ENCODE measurements at places on chromosomes 11 and 22.

DNA sequence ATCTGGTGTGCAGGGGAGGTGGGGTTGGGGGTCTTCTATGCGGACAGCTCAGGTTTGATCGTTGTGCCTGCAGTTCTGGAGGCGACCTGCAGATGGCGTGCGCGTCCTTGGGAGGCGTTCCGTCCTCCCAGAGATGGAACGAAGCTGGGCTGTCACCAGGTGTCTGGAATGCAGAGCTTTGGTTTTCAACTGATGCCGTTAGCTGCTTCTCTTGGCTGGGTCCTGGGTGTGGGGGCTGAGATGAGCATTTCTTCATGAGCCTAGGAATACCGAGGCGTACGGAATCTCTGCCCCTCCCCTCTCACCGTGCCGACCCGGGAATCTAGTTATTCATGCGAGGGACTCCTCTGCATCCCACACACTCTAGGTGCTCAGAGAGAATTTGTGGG, 98.6 kb downstream of the CEP164 start:
- peak; percentile 13 for DNase-seq

- DNase-seq, result no peak
These were observed 287.0 kb downstream of the FAT3 start for GRCh38 chr11:92511522-92512203.

DNA sequence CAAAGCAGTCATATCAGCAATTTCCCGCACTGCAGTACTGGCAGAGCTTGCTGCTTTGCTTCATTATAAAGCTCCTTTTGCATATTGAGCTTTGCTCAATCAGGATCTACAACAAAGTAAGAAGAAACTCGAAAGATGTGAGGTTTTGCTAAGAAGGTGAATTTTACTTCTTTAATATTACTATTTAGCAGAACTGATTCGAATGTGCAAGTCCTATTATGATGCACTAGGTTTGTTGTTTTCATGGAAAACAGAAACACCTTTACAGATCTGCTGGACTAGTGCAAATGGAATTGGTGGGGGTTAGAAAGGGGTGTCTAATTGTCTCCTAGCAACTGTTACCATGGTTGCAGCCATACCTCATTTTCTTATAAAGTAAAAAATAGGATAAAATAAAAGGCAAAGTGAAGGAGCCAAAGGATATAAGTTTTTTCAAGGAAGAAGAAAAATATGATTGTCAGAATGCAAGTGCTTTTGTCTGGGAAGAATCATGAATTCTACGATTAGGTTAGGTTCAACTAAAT, 153.2 kb downstream of the MSANTD4 start:
- no peak for DNase-seq

- no peak for DNase-seq
These were observed 173.8 kb downstream of the LARGE1 start for GRCh38 chr22:33746501-33746928.

GRCh38 chr22:19674129-19674928, 40.0 kb upstream of the SEPTIN5 start:
- DNase-seq, result no peak

DNA sequence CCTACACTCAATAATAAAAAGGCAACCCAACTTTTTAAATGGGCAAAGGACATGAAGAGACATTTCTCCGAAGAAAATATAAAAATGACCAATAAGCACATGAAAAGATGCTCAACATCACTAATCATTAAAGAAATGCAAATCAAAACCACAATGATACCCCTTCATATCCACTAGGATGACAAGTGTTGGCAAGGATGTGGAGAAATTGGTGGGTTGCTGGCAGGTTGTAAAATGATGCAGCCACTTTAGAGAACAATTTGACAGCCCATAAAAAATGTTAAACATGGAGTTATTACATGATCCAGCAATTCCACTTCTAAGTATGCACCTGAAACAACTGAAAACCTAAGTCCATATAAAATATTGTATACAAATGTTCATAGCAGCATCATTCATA, 73.2 kb upstream of the LMO2 start:
- DNase-seq, result no peak

DNA sequence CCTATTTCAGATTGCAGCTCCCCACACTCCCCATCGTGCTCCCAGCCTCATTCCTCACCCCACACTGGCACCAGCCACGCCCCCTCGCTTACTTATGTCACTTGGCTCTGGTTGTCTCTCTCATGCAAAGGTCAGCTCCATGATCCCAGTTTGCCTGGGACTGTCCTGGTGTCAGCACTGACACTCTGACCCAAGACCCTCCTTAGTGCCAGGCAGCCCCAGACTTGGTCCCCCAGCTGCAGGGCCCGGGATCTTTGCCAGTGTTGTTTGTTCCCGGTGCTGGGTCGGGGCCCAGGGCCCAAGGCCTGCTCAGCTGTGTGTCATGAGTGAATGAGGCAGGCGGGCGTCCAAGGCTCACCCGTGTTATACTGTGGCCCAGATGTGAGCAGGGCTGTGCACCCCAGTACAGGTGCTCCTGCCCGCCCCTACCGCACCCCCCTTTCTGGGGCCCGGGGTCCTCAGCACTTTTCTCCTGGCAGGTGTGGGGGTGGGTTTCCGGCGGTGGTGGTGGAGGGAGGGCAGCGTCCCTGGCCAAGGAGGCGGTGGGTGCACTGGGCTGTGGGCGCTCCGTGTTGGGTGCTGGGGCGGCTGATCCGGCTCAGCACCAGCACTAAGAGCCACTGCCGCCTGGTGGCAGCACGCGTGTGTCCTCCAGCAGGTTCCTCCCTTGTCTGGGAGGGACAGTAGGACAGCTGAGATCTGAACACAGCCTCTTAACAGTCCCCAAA, 19.5 kb downstream of the IL17REL start:
- DNase-seq, result peak; percentile 45

DNA sequence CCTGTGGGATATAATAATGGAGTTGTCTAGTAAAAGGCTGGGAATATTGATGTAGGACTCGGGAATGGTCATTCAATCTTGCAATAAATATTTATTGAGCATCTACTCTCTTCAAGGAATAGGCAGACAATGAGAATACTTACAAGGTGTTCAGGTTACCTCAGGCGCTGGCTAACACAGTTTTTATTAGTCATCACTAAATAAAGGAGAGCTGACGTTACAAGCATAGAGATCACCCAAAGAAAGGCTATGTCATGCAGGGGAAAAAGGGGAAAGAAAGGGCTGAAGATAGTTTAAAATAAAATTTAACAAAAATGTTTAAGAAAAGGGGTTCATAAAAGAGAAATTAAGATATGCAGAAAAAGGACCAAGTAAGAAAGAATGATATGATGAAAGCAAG, 15.8 kb upstream of the CTSC start:
- DNase-seq, result no peak

DNA sequence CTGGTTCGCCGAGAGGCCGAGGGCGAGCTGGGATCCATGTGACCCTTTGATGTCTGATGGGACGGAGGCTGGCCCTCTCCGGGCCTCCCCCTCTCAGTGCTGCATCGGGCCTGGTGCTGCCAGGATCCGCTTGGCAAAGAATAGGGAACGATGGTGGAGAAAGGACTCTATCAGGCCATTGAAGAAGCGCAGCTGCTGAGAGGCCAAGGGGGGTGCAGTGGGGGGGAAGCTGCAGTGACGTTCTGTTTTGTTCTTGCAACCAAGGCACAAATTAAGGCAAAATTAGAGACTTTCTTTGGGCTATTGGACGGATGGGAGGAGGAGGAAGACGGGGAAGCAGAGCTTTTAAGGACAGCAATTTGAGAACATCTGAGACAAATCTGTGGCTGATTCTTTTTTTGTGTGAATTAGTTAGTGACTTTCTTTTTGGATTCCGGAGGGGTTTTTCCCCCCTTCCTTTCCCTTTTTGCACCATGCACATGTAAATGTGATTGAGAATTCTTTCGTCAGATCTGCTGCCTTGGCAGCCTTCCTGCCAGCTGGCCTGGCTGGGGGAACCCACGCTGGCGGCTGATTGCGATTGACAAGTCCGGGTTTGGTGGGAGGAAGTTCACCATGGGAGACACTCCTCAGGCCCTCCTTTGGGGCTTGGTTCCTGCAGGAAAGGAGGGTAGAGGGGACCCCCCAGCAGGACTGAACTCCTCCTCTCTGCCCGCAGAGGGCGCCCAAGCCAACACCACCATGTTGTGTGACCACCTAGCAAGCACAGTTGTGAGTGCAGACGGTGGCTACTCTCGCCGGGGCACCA, 214.6 kb downstream of the NTM start:
- no peak for DNase-seq

- no peak for DNase-seq
These were observed 396 bp downstream of the OSBP start for GRCh38 chr11:59615120-59615636.

GRCh38 chr11:134559602-134559962, 147.5 kb upstream of the B3GAT1 start:
- DNase-seq, result no peak

GRCh38 chr22:28833276-28833923, 33.0 kb upstream of the XBP1 start:
- no peak for DNase-seq

- no peak for DNase-seq
These were observed 88.2 kb upstream of the LDLRAD3 start for GRCh38 chr11:35855671-35856070.

GRCh38 chr22:29994027-29994715, 86.1 kb upstream of the HORMAD2 start:
- no peak for DNase-seq

GRCh38 chr11:112310848-112311247, 50.2 kb upstream of the PLET1 start:
- no peak for DNase-seq
